Central memory CD4-positive, alpha-beta T cell (primary cell): ENCODE measurements at places on chromosomes 7 and 10.
A peak's percentile ranks its signal among the peaks of the same experiment; 100 is the strongest.

DNA sequence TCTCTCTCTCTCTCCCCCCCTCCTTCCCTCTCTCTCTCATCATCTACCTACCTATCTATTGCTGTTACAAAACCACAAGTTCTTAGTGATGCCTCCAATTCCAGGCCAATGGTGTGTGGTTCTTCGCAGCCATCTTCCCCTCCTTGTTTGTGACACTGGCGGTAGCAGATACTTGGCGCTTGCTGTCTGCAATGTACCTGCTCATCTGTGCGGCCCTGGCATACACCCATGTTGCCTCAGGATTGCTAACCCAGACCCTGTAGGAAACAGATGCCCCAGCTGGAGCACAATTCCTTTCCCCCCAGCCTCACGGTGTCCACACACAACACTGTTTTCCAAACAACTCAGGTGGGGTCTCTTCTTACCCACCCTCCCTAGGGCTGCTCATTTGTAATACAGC is 13.6 kb upstream of the DPYSL4 start:
- DNase-seq = no peak

- DNase-seq = no peak
Measured at GRCh38 chr7:44796034-44796503, 412 bp upstream of the PPIA start.

DNA sequence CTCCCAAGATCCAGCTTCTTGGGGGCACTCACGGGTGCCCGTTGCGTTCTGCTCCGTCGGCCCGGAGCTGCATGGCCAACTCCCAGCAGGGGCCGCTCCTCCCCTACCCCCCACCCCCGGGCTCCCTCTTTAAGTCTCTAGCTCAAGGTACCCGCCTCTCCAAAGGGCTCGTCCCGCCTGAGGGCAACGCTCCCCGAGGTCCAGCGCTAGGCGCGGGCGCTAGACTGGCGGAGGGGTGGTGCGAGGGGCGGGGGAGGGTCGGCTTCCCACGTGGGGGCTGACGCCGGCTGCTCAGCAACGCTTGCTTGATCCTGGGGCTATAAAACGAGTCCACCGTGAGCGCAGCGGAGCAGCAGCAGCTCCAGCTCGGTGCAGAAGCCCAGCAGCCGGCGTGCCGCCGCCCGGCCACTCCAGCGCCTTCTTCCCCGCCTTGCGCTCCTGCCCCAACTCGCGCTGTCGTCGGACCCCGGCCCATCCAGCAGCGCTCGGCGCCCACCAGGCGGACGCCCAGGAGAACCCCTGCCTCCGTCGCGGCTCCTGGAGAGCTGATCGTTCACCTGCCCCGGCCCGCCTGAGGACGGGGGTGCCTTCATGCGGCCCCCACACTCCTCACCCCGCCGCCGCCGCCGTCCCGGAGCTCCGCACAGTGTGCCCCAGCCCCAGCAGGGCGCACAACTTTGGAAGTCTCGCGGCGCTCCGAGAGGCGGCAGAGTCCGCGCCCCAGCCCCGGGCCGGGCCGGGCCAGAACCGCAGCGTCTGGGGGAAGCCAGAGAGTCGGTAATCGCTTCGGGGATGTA is at the start of gene ADRA2A:
ADRA2A (plus strand) TSS at position 348 of the 797 bp plus-strand sequence. CDS start 968 bp downstream, outside the sequence.
- DNase-seq = no peak

DNA sequence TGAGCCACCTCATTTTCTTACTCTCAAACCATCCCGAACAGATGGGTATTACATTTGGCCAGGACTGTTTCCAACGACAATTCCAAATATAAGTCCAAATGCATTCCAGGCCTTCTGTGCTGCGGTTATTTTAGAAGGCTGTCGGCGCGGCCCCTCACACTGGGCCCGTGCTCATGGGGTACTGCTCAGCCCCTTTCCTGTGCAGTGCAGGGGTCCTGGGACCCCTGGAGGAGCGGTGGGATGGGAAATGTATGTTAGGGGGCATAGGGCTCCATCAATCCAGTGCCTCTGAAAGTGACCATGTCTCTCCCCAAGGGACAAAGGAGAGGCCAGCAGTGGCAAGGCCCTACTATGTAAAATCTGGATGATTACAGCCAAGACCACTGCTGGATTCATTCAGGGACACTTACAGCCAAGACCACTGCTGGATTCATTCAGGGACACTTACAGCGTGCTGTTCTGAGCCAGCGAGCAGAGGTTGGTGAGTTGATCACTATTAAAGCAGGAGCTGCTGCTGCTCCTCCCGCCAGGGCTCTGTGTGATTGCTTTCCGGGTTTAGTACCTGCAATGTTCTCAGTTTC is 66.3 kb downstream of the CHST15 start:
- DNase-seq = no peak

DNA sequence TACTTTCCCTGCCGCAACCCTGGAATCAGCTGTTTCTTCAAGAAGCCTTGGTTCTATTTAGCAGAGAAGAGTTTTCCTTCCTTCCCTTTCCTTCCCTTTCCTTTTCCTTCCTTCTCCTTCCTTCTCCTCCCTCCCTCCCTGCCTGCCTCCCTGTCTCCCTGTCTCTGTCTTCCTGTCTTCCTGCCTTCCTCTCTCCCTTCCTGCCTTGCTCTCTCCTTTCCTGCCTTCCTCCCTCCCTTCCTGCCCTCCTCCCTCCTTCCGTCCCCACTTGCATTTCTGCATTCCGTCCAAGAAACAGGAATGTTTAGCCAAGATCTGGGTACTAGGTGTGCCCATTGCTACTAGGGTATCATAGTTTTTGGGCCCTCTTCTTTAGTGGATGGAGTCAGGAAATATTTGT is 21.9 kb downstream of the SND1 start:
- no peak for DNase-seq

DNA sequence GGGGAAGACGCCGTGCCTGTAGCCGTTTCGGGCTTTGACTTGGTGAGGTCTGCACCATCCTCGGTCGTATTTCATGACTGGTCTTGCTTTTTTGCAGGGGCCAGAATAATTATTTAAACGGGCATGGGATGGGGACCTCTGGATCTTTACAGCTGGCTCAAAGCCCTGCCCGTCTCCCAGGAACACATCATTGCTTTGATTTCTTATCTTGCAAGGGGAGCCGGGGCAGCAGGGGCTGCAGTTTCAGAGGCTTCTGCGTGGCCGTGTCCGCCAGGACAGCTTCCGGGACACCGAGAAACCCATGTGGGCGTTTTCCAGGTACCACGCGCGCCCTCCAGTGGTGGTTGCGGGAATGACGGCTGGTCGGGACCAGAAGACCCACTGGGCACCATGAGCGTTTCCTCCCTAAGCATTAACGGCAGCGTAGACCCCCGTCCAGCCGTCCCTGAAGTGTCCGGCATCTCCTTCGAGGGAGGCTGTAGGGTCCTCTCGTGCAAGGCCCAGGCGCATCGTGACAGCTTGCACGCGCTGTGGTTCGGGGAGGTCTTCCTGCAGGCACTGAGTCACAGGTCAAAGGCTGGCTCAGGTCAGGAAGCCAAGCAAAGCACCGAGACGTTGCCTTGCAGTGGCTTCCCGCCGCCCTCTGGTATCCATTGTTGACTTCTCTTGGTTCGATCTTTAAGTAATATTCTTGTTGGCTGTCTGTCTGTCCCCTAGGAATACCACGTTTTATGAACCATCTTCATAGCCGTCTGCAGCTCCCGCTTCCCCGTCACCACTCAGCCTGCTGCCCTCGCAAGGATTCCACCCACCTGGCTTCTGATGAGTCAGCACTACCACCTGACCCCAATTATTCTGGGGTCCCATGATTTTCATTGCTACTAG is 16.2 kb upstream of the ZFAND2A start:
- peak; percentile 56 for DNase-seq

DNA sequence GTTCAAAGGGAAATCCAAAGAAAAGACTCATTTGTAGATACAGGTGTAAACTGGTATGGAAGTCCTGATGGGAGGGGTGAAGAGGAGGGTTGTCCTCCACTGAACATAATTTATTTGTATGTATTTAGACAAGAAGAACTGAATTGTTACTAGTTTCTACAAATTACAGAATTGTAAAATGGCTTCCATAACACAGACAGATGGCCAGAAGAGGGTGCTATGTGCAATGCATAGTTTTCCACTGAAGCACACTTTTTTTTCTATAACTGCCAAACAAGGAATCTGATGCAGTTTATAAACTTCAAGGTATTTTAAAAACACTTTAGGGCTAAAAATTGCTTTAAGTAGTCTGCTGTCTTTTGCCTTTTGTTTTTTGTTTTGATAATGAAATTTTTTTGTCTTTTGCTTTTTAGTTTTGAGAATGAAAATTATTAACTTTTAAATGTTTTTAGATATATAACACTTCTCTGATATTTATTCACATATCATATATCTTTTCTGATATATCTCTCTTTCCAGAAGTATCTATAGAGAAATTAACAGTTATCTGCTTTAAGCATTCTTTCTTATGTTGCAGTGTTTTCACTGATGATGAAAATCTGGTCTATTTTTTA is 58.5 kb downstream of the PHYHIPL start:
- DNase-seq = no peak

DNA sequence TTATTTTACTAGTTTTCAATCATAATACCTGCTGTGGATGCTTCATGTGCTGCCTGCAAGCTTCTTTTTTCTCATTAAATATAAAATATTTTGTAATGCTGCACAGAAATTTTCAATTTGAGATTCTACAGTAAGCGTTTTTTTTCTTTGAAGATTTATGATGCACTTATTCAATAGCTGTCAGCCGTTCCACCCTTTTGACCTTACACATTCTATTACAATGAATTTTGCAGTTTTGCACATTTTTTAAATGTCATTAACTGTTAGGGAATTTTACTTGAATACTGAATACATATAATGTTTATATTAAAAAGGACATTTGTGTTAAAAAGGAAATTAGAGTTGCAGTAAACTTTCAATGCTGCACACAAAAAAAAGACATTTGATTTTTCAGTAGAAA is 103.0 kb downstream of the PTEN start:
- no peak for DNase-seq

- DNase-seq = no peak
Measured at GRCh38 chr7:69860941-69861622, 262.8 kb downstream of the AUTS2 start.

DNA sequence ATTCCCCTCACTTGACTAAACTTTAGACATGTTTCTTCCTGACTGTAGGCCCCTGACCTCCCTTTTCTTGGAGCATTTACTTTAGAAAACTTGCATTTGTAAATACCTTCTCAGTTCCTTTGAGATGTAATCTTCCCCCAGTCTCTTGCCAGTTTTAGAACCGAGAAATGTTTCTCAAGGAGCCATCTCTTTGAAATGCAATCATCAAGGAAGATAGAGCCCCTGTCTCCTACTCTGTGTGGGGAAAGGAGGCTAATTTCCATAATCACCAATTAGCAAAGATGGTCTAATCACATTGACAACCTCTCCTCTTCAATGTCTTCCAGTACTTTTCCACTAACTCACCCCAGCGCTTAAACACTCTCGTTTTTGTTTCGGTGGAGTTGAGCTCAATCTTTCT is 70.0 kb upstream of the SMIM30 start:
- no peak for DNase-seq

DNA sequence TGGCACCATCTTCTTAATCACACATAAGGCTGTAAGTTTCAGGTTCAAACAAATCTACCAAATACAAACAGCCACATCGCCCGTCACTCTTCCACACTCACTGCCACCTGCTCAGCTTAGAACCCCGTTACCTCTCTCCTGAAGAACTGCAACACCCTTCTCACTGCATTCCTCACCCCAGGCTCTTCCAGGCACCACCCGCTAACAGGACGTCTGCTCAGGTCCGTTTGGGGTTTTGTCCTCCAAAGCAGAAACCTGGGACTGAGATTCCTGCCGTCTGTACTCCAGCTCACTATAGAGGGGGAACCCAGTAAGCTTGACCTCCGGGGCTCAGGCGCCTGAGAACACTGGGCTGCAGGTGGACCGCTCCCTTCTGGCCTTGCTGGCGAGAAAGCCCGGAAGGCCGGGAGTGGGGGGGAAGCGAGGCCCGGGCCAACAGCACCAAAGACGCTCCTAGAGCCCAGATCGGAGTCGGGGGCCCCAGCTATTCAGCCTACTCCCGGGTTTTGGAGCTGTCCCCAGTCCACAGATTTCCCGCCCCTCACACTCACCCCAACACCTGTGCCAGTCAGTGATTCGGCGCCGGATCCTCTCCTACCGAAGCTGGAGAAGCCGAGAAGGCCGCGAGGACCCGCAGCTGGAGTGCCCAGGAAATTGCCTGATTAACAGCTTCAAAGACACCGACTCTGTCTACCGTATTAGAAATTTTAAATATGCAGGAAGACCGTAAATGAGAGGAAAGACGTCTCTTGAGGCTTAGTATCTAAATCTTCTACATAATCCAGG is at the start of gene AP3M1:
AP3M1 (minus strand) TSS at position 625 of the 786 bp plus-strand sequence. CDS start 12,449 bp downstream, outside the sequence.
- no peak for DNase-seq

GRCh38 chr10:19892270-19892669 is 76.0 kb downstream of the PLXDC2 start:
- no peak for DNase-seq

DNA sequence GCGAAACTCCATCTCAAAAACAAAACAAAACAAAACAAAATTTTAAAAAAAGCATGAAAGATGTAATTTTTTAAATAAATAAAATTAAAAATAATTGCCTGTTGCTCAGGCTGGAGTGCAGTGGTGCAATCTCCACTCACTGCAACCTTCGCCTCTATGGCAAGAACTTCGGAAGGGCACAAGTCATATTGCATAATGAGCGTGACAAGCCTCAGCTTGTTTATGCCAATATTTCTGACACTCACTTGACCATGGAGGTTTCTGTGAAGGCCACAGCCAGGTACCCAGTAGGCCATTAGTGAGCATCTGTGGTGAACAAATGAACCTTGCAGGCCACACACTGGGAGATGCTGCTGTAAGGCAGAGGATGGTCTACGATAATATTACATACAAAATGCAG is 106.1 kb upstream of the KMT2C start:
- no peak for DNase-seq

DNA sequence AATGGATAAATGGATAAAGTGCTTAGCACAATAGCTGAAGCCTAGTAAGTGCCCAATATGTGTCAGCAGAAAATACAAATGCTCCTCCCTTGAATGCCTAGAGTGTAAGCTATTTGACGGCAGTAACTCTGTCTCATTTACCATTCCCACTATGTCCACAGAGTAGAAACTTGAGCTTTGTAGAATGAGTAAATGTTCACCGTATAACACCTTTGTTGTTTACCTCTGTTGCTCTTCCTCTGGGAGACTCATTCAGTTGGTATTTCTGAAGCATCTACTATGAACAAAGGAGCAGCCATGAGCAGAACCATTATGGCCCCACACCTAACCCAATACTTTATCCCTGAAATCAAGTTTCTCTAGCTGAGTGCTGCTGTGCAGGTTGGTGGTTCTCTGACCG is 8.4 kb upstream of the SLC16A12 start:
- no peak for DNase-seq

GRCh38 chr10:132541601-132542011 is 4.0 kb downstream of the INPP5A start:
- no peak for DNase-seq

GRCh38 chr7:1043552-1044188 is 676 bp upstream of the GPR146 start:
- DNase-seq = no peak

DNA sequence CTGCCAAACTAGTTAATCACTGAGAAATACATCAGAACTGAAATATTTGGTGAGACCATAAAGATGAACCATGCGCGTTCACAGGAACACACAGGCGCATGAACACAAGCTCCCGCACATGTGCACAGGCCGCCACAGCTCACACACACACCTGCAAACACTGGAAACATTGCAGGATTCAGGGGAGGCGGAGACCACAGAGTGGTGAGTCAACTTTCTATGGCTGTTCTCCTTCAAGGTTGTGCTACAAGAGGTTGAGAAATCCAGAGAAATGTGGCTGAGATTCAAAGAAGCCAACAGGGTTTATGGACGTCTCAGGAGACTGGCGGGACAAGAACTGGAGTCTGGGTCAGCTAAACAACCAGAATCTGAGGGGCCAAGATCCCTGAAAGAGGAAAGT is 17.8 kb downstream of the ESYT2 start:
- DNase-seq = no peak
